ENCODE measurements at places on chromosomes 11 and 22. TPM values are rescaled to one million over a fixed set of nuclear protein-coding genes. Genes with fewer than 3 reads are reported as not detected.

Gene P2RY2
- 7.5 TPM for total RNA-seq

Gene HTR3A
- not detected for total RNA-seq

Gene MS4A7
- not detected for total RNA-seq

Gene DGAT2
- total RNA-seq: 2.1 TPM

Gene OR2AG2
- total RNA-seq: not detected

Measured in A549 treated with RU486 at 1 μM for 4 hours (cell line).